T-helper 1 cell (primary cell): ENCODE measurements at places on chromosomes 1 and 21.

- DNase-seq, result no peak
These were observed 115.6 kb upstream of the NGF start for GRCh38 chr1:115453666-115454065.

DNA sequence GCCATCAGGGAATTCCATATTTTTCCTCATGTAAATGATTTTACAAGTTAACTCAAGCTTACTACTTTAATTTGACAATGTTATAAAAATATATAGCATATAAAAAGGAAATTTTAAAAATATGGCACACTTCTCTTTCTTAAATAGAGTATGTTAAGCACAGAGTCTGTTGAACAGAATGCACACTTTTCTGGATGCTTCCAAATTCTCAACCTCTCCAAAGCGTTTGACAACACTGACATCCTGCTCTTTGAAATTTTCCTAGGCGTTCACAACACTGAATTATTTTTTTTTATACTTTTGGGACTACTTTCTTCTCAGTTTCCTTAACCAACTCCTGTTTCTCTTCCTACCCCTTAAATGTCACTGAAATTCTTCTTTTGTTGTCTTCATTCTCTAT is 117.8 kb upstream of the PLXNA2 start:
- no peak for DNase-seq

DNA sequence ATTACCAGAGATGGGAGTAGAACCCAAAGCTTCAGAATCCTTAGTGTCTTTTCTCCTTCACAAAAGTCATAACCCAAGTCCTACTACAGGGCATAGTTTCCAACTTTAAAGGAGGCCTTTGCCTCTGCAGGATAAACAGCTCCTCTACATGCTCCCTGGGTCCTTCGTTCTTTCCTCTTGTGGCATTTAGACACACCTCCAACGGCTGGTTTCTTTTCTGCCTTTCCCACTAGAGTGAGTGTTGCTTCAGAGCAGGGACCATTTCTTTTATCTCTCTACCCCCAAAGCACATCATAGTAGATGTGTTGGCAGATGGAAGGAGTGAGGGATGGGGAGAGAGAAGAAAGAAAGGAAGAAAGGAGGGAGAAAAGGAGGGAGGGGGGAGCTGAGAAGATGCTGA is 144.7 kb upstream of the SPATA6 start:
- no peak for DNase-seq

DNA sequence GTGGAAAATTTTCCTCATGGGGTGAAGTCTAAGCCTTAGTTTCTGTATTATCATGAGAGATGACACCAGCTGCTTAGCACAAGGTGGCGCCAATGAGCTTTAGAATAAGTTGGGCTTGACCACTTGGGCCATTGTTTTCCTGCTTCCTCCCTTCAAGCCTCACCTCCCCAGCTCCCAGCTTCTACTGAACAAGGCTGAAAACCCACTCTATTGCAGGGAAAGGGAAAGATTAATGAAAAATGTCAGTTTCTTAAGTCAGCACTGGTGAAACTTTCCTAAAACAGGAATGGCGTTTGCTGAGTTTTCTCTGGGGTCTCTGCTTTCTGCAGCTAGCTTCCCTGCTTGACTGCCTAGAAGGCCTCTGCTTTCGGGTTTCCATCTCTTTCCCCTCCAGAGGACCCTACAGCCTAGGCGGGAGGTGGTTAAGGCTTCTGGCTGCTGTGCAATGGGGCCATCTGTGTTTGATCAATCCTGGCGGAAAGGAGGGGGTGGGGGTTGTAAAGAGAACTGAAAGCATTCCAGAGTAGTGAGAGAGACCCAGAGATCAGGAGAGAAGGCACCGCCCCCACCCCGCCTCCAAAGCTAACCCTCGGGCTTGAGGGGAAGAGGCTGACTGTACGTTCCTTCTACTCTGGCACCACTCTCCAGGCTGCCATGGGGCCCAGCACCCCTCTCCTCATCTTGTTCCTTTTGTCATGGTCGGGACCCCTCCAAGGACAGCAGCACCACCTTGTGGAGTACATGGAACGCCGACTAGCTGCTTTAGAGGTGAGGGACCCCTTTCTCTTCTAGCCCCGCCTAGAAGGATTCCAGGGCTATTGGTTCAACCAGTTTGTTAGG is at the start of gene OLFML3:
OLFML3 (plus strand) TSS at position 612 of the 840 bp plus-strand sequence; CDS start at position 655, 43 bp downstream.
- DNase-seq, result peak; percentile 11

DNA sequence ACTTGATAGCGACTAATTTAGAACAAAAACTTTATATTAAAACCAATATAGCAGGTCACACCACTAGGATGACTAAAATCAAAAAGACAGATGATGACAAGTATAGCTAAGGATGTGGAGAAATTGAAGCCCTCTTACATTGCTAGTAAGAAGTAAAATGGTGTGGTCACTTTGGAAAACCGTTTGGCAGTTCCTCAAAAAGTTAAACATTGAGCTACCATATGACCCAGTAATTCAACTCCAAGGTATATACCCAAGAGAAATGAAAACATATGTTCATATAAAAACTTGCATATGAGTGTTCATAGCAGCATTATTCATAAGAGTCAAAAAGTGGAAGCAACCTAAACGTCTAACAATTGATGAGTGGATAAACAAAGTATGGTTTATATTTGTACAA is 13.0 kb upstream of the SERINC2 start:
- DNase-seq, result no peak

DNA sequence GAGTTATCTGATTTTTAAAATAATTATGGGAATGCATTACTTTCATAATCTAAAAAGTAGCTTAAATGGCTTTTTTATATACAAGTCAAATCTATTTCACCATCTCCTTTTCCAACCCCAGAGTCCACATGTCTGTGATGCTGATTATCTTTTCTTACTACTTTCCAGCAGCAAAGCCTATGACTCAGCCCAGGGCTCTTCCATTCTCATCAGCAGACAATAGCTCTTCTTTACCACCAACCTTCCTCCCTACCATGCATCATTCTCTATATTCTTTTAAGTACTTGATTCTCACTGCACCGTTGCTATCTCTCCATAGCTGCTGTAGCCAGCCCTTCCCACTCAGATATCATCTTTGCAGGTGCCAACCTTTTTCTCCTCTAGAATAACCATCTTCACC is 61.3 kb downstream of the OVGP1 start:
- DNase-seq, result no peak

- no peak for DNase-seq
These were observed 60.7 kb downstream of the FAAP20 start for GRCh38 chr1:2133879-2134215.

- no peak for DNase-seq
These were observed 12.2 kb upstream of the GJA5 start for GRCh38 chr1:147772570-147772969.

DNA sequence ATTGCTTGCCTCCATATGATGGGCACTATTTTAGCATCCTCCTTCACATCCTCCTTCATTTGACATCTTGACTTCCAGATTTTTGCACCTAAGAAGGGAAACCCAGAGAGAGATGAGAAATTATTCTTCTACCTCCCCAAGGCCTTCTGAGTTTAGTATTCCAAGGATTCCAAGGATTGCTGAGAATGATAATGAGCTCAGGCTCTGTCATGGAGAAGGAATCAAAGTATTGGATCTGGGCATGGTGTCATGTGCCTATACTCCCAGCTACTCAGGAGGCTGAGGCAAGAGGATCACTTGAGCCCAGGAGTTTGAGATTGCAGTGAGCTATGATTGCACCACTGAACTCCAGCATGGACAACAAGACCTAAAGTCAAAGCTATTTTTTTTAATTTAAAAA is 26.6 kb upstream of the ZNF281 start:
- DNase-seq, result no peak

DNA sequence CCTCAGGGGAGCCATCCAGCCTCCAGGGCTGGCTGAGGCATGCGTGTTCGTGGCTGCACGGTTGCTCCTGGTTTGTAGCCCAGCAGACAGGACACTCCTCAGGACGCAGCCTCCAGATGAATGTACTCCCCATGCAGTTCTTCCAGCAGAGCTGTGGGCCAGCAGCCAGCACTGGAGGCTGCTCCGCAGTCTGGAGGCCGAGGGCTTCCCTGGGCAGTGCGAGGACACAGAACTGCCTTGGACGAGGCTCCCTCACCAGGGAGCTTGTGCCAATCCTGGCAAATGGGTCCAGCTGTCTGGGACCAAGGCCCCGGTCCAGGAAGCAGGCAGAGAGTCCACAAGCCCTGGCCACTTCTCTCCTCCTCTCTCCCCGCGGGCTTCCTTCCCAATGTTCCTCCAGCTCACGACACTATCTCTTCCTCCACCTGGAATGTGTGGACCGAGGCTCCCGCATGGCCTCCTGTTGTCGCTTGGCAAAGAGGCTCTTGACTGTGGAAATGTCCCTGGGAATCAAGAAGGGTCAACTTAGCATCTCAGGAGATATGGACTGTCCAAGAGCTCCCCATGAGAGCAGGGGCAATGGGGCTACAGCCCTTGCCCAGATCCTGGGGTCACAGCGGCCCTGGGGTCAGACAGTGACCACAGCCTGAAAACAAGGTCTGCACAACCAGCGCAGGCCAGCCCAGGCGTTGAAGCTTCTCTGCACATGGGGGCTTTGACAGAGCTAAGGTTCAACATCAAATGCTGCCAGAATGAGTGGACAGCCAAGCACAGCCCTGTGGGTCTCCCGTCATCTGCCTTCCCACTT is 5.3 kb downstream of the EDN2 start:
- DNase-seq, result no peak

DNA sequence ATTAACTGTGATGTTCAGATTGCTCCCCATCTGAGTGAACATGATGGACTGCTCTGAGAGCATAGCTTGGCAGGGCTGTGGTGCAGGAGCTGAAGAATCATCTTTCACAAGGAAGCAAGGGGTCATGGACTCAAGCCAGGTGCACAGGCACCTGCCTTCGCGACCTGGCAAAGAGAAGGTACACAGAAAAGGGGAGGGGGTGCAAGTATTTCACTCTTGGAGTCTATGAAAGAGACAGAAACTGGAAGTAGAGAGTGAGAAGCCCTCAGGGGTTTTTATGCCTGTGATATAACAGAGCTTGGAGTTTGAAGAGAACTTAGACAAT is 232.6 kb upstream of the PLXNA2 start:
- DNase-seq, result no peak

- no peak for DNase-seq
These were observed 42.5 kb downstream of the LRRC8D start for GRCh38 chr1:89863165-89863830.

GRCh38 chr21:41222247-41223068 is 54.5 kb downstream of the BACE2 start:
- DNase-seq, result no peak

GRCh38 chr1:8047686-8048445 is 21.8 kb upstream of the ERRFI1 start:
- DNase-seq, result no peak

DNA sequence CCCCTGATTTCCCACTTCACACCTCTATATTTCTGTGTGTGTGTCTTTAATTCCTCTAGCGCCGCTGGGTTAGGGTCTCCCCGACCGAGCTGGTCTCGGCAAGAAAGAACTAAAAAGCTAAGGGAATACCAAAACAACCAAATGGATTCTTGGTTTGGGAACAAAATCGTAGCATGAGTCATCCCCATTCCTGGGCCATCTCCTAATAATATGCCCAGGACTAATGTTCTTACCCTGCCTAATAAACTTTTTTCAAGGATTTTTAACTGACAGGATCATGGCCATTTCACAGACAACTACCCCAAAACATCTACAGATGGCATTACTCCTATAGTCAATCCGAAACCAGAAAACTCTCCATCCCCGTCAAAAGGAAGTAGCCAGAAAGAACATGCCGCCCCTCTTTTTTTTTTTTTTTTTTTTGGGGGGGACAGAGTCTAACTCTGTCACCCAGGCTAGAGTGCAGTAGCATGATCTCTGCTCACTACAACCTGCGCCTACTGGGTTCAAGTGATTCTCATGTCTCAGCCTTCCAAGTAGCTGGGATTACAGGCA is 4.1 kb upstream of the HPDL start:
- DNase-seq, result no peak

GRCh38 chr1:222616525-222616924 is 1.4 kb upstream of the MIA3 start:
- DNase-seq, result no peak

- no peak for DNase-seq
These were observed 27.7 kb downstream of the UCHL5 start for GRCh38 chr1:193031431-193031830.

DNA sequence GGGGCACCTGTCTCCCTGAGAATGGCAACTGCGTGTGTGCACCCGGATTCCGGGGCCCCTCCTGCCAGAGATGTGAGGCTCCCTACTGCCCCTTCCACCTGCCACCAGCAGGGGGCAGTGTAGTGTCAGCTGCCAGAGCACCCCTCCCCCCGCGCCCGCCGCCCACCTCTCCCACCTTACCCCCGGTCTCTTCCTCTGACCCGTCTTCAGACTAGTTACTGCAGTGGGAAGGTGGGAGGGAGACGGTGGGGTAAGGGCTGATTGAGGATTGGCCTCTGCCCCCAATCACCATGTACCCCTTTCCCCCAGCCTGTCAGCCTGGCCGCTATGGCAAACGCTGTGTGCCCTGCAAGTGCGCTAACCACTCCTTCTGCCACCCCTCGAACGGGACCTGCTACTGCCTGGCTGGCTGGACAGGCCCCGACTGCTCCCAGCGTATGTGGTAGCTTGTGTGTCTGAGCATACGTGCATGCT is 10.1 kb upstream of the LRRC71 start:
- DNase-seq, result peak; percentile 53

DNA sequence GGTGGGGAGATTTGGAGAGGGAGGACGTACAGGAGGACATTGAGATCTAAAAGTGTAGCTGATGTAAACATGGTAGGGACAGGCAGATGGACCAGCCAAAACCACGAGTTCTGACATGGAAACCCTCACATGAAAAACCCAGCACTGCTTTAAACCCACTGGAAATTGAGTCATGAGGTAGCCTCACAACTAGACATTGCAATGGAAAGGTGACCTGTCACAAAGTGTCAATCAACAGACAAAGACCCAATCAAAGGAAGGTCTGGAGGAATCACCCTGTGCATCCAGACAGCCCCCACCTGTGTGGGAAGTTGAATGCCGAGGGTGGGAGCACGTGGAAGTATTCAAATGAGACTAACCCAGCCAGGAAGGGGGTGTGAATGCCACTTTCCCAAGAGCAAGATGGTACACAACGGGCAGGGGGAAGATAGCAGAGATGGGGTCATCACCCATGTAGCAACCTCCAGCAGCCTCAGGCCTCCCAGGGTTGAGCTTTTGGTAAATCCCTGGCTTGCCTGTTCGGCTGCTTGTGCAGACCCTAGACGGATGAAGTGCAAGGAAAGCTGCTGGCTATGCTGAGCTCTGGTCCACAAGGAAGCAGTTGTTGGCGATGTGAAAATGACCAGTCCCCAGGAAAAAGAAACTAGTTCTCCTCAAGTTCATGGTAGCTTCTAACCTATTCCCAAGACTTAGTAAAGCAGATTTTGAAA is 5.6 kb downstream of the FCMR start:
- DNase-seq, result no peak

GRCh38 chr1:1331068-1331965 is at the start of gene TAS1R3:
Gene TAS1R3 (plus strand): TSS chr1:1331280. CDS start chr1:1331346, 66 bp downstream.
- DNase-seq, result no peak
